ENCODE measurements at places on chromosomes 2 and 18.

DNA sequence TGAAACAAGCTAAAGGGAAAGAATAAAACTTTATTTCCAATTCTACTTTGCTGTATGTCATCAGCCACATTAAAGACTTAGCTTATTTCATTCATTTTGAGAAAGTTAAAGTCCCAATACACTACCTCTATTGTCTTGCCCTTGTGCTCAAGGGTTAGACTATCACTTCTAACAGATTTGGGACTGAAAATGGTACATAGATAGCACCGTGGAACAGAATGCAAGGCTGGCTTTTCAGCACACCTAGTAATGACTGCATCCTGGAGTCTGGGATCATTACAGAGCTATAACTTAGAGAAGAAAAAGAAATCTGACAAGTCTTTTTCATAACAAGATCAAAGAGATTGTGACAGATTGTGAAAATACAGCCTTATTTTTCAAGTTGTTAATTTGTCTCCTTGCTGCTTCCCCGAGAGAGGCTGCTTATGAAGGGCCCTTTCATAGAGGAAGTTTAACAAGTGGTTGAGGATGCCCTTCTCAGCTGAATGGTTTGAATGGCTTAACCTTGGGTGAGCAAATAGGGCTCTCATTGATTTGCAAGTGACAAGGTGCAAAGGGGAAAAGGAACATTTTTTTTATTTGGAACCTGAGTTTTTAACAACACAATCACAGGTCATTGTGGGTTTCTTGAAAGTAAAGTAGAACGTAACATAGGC is 371.8 kb downstream of the EPHA4 start:
- DNase-seq = no peak

GRCh38 chr2:387980-388421 is 100.1 kb upstream of the ALKAL2 start:
- DNase-seq = no peak

GRCh38 chr18:78701771-78702396 is 277.7 kb upstream of the SALL3 start:
- no peak for DNase-seq

GRCh38 chr2:133092571-133092970 is 422.6 kb upstream of the LYPD1 start:
- no peak for DNase-seq

- DNase-seq = no peak
These were observed 137.2 kb downstream of the LRRTM1 start for GRCh38 chr2:80167284-80167808.

DNA sequence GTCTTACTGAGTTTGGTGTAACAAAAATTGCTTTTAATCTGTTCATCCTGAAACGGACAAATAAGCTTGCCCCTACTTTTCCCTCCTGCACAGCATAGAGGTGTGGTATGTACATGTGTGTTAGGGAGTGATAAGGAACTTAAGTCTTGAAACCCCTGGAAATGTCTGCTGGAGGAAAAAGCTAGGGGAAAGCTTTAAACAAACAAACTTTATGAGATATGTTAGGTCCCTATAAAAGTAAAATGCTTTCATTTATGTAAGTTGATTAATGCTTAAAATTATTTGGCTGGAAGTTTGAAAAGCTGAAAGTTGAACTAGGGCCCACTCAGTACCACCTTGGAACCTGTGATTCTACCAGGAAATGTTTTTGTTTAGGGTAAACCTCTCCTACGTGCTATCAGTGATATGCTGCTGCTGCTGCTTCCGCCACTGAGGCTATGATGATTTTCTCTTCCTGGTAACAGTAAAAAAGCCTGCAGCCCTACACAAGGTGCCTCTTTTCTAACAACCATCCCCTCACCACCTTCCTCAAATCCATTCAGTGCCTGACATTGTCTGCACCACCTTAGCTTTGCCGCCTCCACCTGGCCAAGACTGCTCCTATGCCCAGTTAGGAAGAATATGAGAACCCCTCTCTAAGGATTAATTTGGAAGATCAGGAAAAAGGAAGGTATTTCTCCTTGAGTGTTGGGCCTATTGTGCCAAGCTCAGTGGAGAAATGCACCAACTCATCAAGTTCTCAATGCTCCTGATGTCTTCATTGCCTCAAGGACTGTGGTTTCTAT is 2.5 kb upstream of the YES1 start:
- no peak for DNase-seq
